Fibroblast of the conjunctiva (primary cell): ENCODE measurements at places on chromosomes 6 and 20.

DNA sequence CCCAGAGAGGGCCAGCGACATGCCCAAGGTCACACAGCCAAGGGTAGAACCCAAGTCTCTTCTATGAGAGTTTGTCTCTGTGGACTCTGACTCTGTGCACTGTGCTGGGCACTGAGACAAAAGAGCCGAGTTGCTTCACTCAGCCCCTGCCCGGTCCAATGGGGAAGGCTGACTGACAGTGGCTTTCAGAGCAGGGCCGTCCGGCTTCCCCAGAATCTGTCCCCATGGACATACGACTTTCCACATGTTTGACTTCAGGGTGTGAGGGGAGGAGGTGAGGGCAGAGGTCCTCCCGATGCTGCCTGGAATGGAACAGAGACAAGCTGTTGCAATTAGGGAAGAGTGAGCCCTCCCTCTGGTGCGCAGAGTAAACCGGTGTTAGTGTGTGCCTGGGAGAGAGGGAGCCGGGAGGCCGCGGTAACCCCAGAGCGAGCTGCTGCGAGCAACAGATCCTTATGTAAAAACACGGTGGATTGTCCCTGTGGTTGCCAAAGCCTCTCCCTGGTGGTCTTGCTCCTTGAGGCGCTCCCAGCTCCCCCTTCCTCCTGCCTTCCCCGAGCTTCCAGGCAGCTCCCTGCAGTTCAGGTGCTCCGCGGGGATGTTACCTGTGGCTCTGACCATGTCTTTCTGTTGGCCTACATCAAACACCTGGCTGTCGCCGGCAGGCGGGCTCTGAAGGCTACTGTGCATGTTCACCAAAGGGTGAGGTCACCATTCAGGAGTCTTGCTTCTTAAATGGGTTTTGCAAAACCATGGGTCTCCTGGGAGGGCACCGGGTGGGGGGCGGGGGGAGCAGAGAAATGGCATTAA lies 672 bp downstream of the SIRPA start:
- DNase-seq = no peak

DNA sequence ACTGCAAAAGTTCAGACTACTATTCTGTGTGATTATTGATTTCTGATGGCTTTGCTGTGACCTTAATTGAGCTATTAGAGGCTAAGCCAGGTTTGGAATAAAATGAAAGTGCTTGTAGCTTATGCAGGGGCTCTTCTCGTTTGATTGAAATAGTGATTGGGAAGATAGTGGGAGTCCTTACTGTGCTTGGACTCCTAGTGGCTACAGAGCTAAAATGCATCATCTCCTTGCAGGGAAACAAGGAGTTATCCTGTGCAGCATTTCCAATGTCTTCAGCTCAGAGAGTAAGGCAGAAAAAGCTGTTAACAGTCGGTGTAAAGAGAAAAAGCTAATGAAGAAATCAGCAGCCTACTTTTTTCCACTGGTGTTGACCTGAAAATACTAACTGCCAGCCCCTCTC lies 173.5 kb downstream of the SLC35F1 start:
- DNase-seq = no peak

DNA sequence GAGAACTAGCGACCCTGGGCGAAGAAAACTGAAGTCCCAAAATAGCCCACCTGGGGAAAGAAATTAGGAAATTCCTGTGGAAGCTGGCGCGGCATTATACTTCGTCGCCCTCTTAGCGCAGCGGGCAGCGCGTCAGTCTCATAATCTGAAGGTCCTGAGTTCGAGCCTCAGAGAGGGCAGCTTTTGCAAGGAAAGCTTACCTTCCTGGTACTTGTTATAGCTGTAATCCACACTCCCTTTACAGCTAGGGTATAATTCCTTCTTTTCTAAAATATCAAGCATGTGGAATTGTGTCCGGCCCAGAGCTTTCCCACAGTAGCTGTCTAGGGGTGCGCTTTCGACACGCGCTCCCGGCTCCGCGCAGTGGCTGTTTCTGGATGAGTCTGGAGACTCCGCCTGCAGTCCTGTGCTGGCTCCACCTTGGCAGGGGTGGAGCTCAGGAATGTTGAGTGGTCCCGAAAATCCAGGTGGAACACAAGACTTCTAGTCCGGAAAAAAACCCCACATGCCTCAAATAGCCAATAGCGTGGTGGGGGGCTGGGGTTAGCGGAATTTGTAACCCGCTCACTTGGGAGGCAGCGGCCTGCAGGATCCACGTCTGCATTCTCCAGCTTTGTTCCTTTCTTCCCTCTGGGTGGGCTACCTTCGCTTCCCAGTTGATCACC lies 83.7 kb upstream of the ZNF322 start:
- DNase-seq = peak; percentile 12

DNA sequence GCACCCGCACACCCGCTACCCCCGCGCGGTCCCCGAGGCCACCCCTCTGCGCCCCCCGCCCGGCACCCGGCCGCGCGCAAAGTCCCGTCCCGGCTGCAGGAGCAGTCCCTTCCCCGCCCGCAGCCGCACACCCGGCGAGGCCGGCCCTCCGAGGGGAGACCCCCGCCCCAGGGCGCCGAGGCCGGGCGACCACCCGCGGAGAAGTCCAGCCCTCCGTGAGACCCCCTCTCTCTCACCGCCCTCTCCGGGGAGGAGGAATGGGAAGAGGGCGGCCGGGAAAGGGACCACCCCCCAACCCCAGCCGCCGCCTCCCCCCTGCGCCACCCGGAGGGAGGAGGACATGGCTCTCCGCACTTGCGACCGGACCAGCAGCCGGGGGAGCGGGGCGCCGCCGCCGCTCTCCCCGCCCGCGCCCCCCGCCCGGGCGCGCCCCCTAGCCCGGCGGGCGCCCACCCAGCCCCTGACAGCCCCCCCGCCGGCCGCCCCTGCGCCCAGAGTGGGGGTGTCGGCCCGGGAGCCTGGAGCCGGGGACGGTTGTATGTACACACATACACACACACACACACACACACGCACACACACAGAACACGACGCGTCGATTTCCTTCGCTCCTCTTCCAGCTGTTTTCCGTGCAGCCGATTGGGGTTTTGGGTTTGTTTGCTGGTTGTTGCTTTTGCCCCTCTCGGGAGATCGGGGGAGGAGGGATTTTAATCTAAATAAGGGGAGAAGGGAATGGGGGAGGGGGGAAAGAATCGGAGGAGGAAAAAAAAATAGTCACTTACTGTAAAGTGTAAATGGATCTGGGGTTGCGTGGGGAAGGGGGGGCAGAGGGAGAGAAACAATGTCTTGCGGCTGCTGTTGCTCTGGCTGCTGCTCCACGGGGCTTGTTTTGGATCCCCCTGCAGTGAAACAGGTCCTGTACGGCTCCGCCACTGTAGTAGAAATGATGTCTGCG lies at the start of gene ATXN1:
TSS of gene ATXN1 (minus strand) at position 945 of the 955 bp plus-strand sequence.
- DNase-seq = no peak

DNA sequence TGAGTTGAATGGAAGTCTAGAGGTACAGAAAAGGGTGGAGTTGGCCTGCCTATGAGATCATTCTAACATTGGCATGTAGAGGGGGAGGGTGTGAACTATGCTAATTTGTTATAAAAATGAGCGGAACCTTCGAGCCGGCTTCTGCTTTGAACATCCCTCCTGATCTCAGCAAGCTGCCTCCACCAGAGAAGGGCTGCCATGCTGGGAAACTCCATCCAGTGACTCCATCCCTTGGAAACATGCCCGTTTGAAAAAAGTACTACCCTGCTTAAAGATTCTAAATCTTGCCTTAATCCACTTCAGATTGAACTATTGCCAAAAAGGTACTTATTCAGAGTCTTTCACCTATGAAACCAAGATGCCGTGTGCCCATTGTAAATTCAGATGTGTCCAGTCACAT lies 43.6 kb upstream of the TMEM170B start:
- DNase-seq = no peak

- DNase-seq = no peak
These were observed 99.1 kb upstream of the KCNQ5 start for GRCh38 chr6:72522735-72523141.

DNA sequence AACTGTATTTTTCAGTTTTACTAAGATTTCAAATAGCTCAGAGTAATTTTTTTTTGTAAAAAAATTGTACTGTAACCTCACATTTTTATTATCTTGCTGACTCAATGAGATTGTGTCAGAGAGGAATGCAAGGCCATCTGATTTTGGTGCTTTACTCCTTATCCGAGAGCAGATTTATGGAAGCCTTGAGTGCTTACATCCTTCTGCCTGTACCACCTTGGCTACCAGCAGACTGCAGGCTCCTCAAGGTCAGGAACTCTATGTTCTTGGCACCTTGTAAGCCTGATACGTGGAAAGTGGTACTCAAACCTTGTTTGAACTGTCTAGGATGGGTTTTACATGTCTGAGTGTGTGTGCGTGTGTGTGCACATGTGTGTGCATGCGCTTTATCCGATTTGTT lies 80.1 kb upstream of the MLIP start:
- no peak for DNase-seq

GRCh38 chr6:129317931-129318820 lies 391.8 kb downstream of the ARHGAP18 start:
- DNase-seq = peak; percentile 71

DNA sequence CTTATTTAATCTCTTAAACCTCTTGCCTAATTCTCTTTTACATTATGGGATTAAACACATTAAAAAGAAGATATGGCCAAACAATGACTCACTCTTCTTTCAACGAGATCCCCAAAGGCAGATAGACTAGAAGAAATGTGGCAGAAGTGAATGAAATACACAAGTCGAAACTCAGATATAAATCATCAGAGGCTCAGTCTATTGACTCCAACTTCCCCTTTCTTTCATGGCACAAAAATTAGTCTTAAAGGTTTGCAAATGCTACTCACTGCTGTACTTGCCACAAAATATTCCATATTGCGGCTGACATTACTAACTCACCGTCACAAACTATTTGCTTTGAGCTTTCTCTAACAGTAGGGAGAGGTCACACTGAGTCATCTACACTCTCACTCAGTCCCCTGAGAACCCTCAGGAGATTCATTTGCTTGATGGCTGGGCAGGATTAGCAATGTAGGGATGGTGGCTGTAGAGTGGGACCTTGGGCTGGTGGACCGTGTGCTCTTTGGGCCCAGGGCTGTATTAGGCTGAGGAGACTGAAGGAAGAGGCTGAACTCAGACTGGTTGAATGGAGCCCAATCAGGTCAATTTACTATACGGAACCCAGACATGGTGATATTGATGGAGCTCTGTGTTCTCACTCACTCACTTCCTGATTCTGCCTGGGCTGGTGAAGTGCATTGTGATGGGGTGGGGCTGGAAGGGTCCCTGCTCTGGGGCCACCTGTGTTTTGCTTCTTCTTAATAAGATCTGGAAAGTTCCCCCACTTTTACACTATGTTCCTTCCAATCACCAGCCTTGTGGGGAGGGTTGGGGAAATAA lies 42.8 kb upstream of the UBR2 start:
- DNase-seq = no peak

GRCh38 chr6:128129679-128130078 lies 228.8 kb upstream of the THEMIS start:
- DNase-seq = no peak

DNA sequence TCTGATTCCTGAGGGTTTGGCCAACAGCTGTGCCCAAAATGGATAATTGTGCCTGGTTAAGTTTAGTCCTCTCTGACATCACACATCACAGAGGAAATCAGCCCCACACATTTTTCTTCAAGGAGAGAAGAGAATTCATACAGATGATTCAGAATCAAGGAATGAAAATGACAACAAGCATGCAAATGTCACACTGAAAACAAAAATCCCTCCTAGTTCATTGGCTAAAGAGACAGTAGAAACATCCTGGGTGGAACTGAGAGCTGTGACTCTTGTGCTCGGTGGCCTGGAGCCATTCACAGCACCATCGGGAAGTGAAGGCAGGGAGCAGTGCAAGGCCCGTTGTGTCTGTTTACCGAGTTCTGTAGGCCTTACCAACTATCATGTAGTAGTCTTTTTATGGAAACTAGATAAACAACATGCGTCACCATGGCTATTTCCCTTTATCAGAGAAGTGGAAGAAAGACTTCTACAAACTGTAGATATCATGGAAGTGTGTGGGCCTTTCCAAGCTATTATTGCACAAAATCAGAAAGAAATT lies 81.7 kb upstream of the TENT5A start:
- no peak for DNase-seq

DNA sequence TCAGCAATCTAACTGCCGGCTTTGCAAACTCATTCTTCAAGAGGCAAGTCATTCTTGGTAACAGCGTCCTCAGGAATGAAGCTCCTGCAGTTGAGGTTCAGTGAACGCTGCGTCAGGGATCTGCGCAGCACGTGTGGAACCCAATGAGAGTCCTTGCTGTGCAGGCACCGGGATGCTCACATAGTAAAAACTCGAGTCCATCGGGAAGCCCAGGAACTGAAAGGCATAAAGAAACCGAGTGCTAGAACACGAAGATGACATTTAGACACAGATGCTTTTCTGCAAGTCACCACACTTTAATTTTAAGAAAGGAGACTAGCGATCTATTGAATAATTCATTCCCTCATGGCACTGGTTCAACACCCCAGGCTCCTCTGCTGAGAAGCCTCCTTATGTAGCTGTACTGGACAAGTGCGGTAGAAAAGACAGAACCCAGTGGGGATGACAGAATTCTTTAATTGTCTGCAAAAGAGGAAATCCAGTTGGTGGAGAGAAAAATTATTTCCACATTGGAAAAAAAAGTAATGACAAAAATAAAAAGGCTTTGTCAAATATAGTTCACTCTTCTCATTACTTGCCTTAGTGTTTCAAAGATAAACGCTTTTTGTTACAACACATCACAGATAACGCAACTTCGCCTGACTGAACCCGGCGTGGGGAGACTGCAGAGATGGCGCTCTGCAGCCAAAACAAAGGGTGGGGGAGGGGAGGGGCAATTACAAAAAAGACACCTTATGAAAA lies 1.9 kb upstream of the AFDN start:
- DNase-seq = no peak
